Activated T-helper 1 cell treated with Interleukin-2 at 50 U/mL for 16 hours (primary cell): ENCODE measurements at places on chromosomes 7 and 10.

- no peak for DNase-seq
Measured at GRCh38 chr10:102375867-102376266, 19.6 kb upstream of the NFKB2 start.

GRCh38 chr10:131424053-131424452, 112.5 kb upstream of the TCERG1L start:
- DNase-seq: no peak

DNA sequence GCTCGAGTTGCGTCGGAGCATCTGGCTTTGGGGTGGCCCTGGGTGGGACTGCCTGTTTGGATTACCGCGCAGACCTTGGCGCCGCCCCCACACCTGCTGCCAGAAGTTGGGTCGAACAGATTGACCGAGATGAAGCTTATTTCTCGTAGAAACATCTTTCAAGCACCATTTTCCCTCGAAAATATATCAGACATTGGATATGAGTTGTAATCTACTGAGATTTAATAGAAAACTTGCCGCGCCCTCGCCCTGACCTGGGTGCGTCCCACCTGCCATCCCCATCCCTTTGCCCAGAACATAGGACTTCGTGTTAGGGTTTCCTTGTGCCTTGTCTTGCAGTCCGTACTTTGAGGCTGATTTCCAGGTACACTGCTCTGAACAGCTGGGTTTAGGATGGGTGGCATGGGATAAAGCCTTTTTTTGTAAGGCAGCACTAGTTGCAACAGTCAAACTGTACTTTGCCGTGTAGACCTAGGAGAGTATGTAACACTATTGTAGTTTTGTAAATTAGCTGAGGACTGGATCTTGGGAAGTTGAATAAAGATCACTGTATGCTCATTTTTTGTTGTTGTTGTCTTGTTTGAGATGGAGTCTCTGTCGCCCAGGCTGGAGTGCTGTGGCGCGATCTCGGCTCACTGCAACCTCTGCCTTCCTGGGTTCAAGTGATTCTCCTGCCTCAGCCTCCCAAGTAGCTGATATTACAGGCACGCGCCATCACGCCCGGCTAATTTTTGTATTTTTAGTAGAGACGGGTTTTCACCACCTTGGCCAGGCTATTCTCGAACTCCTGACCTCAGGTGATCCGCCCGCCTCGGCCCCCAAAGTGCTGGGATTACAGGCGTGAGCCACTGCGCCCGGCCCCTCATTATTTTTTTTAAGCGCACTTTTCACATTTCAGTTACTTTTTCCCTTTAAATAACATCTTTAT, 978 bp downstream of the OGDH start:
- no peak for DNase-seq

DNA sequence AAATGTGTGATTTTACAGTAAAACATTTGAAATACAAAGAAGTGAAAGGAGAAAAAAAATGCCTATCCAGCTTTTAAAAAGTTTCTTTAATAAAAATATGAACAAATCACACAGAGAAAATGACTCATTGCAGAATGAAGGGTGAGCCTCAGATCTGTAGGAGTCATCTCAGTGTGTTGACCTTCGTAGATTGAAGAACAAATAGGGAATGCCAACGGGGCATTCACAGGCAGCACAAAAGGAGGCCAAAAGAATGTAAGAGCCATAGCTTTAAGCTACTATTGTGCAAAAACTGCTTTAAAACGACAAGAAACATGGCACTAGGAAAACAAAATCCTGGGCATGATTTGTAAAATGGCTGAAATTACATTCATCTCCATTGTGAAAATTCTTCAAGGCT, 782.7 kb upstream of the CELF2 start:
- no peak for DNase-seq

DNA sequence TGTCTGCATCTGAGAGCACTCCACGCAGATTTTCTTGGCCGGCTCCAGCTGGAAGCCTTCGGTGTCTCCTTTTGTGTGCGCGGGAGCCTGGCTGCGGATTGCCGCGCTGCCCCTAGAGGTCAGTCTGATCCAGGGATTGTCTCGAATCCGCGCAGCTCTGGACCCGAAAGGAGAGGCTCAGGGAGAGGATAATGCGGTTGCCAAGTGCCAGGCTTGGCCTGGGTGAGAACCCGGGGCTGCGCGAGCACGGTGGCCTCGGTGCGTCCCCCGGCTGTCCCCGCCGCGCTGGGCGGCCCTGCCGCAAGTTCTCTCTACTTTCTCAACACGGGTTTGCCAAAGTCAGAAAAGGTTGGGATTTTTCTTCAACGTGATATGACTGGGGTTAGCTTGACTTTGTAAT, 140.9 kb downstream of the ADCYAP1R1 start:
- no peak for DNase-seq

- peak; percentile 4 for DNase-seq
Measured at GRCh38 chr10:97333601-97334369, 744 bp downstream of the FRAT2 start.

- DNase-seq: no peak
Measured at GRCh38 chr10:15453926-15454325, 82.8 kb upstream of the FAM171A1 start.

DNA sequence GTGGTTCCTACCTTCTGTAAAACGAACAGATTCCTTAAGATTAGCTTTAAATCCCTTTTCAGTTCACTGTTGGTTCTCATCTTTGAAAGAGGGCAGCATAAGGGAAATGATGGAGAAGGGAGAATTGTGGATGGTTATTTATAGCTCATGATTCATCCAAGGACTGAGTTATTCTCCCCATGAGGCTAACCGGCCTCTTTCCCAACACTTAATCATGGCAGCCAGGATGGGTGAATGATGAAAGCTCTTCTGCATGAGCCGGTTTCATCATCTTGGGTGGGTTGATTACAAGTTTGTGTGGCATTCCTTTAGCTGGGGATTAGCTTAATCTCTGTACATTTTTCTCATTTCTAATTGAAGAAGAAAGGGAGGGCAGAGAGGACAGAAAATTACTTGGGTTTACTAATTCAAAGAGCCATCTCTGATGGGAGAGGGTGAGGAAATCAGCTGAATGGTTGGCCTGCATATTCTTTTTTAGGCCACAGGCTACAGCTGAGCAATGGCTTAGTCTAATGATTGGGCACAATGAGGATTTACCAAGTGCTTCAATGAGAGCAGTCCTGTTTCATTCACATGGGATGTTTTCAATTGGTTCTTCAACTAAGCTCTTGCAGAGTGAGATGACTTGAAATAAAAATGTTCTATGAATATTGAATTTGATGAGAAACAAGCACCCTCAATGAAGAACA, 250.0 kb downstream of the BMPER start:
- DNase-seq: no peak

- no peak for DNase-seq
Measured at GRCh38 chr7:101378751-101379174, 16.1 kb downstream of the COL26A1 start.

DNA sequence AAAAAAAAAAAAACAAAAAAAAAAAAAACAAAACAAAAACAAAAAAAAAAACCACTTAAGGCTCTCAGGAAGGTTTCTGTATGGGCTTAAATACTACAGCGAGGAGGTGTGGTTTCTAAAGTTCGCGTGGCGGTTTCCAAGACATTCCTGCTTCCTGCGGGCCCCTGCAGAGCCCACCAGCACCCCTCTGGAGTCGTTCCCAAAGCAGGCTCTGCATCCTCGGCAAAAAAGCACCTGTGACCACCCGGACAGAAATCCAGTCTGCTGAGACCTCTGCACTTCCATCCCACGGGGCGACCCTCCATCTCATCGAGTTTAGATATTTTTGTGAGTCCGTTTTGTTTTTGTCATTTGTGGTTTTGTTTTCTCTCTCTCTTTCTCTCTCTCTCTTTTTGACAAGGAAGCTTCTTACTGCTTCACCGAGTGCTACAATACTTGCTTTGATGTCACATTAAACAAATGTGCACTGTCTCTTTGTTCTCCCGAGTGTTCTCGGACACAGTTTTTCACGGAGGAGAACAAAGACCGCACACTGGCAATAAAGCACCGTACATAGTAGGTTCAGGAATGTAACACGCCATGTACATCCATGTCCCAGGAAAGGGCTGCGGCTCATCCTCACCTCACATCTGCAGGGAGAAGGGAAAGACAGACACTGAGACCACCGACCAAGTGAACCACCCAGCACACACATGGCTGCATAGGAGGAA, 21.5 kb downstream of the PDGFA start:
- no peak for DNase-seq

DNA sequence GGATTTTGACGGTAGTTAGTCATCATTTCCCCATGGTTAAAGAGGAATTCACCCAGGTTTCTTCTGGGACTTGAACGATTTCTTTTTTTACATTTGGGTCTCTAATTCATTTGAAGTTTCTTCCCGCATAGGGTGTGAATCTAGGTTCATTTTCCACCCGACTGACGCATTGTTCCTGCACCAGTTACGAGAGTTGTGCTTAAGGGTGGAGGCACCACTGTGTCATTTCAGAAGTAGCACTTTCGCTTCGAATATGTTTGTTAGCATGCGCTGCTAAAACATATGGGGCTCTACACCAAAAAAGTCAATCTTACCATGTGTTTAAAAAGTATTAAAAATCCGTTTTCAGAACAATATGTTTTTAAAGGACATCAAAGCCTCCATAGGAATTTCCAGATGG, 140.3 kb downstream of the VIPR2 start:
- DNase-seq: no peak

DNA sequence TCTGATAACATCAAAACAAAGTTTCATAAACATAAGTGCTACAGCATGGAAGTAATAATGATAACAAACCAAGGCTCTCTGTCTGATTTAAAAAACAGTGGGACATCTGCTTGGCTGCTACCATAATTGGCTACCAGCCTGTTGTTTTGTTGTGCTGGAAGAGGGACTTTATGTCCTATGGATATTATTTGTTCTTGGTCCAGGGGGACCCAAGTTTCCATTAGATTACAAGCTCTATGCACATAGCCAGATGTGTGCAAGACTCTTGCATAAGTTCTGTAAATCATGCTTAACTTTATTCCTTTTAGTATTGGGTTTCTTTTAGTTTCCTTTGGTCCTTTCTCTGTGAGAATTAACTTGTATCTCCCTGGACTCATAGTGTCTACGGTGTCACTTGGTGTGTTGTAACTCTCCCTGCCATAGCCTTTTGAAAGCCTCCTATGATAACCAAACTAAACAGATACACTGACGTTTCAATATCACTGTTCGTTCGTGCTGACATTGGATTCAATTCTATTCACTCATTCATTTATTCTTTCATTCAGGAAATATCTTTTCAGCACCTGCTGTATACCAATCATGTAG, 41.4 kb upstream of the CD36 start:
- no peak for DNase-seq

DNA sequence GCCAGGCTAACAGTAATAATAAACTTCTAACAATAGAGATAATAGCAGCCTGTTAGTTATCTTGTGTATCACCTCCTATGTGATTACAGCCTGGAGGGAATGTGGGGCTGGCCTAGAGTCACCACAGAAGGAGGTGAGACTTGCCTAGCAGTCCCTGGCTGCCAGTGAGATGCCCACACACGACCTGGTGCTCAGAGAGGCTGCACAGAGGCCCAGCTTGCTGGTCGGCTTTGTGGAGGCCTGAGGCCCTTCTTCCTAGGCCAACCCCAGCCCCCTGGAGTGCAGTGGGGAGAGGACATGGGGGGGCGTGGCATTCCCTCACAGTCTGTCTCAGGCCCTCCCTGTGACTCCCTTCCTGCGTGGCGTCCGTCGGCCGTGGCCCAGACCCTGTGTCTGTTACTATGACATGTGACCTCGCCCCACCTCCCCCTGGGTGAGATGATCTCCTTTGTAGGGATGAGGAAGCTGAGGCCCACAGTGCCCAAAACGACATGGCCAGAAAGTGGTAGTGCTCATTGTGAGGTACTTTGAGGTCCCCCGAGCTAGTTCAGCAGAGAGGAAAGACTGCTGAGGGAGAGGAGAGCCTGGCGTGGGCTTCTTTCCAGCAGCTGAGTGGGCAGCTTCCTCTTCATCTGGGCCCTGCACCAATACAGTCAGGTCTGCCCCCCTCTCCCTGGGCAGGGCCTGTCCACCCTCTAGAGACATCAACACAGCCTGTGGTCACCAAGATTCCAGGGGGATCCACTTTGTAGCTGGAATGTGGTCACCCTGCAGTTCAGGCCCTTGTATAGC, 29.7 kb downstream of the UNC5B start:
- DNase-seq: no peak

GRCh38 chr7:127665922-127666321, 13.9 kb downstream of the SND1 start:
- no peak for DNase-seq

DNA sequence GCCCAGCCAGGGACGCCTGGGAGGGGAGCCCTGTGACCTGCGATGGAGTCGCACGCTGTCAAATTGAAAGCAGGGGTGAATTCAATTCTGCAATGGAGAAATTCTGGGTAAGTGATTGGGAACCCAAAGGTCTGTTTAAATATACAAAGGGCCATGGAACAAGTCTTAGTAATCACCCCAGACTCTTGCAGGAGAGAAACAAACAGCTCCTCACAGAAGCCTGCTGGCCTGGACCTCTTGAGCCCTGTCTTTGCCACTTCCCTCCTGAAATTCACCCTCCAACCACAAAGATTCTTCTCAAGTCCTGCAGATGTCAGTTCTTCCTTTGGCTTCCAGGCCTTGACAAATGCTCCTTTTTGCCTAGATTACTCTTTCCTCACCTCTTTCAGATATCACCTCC, 97.3 kb downstream of the GLI3 start:
- DNase-seq: no peak

- no peak for DNase-seq
Measured at GRCh38 chr10:118723466-118723865, 31.3 kb downstream of the CACUL1 start.

DNA sequence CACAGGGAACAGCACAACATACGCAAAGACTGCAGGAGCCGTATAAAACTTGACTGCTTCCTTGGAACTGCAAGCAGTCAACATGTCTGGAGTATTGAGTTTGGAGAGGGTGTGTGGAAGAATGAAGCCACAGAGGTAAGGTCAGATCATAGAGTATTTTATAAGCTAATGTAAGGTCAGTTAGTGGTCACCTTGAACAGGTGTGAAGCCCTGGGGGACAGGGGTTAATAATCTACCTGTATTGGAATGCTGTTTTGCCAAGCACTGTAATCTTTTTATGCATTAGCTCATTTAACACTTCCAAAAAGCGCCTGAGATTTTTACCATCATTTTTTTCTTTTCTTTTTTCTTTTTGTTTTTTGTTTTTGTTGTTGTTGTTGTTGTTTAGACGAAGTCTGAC, 23.1 kb downstream of the PLAU start:
- DNase-seq: no peak

DNA sequence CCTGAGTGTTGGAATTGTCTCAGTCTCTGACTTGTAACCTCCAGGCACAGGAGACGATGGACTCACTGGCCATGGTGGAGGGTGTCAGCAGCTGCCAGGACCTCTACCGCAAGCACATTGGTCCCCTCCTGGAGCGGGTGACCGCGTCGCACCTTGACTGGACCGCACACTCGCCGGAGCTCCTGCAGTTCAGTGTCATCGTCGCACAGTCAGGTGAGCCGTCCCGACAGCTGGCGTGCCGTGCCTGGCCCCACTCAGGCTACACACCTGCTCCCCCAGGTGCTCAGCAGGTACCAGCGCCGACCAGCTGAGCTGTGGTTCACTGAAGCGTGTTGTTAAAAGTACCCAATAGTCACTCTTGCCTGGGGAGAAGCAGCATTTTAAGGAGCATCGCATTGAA, 36.7 kb upstream of the PRKAR1B start:
- DNase-seq: no peak
